Activated T-helper 2 cell treated with anti-CD3 and anti-CD28 coated beads, Interferon-gamma antibody, Interleukin-2, Interleukin-4, amounts not matched to agents 10 μg/mL and 5 μg/mL and 100 μg/mL, durations not matched to agents 14 hours and 24 hours and 36 hours (primary cell): ENCODE measurements at places on chromosomes 5 and 9.

- no peak for DNase-seq
Measured at GRCh38 chr5:144979516-144980264, 809.0 kb downstream of the KCTD16 start.

DNA sequence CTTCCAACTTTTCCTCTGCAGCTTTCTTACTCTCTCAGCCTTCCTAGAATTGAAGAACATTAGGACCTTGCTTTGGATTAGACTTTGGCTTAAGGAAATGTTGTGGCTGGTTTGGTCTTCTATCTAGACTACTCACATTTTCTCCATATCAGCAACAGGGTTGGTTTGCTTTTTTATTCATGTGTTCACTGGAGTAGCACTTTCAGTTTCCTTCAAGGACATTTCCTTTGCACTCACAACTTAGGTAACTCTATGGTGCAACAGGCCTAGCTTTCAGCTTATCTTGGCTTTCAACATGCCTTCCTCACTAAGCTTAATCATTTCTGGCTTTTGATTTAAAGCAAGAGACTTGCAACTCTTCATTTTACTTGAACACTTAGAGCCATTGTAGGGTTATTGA, 153.1 kb downstream of the CCDC192 start:
- DNase-seq, result no peak

DNA sequence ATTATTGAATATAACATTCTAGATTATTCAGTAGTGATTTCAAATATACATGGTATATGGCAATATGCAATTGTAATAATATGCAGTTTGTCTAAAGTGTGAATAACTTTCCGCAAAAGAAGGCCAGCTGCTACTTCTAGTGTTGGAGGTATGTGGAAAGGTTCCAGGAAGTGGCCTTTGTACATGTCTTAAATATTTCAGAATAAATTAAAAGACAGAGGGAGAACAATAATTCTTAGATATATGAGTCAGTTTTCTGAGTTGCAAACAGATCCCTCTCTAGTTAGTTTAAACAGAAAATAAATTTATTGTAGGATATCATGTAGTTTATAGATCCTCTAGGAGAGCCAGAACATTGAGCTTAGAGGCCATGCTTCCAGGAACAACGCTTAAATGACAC, 210.8 kb upstream of the ELL2 start:
- no peak for DNase-seq

DNA sequence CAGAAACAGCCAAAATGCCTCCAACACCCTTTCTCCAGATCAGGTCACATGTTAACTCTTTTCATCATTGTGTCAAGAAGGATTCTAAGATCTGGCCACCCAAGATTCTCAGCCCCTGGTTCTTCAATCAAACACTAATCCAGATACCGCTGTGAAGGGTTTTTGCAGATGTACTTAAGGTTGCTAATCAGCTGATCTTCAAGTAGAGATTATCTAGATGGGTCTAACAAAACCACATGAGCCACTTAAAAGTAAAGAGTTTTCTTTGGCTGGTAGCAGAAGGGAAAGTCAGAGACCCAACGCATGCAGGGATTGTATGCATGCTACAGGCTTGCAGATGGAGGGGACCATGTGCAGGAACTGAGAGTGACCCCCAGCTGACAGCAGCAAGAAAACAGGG, 267.9 kb downstream of the CDK5RAP2 start:
- DNase-seq, result no peak

DNA sequence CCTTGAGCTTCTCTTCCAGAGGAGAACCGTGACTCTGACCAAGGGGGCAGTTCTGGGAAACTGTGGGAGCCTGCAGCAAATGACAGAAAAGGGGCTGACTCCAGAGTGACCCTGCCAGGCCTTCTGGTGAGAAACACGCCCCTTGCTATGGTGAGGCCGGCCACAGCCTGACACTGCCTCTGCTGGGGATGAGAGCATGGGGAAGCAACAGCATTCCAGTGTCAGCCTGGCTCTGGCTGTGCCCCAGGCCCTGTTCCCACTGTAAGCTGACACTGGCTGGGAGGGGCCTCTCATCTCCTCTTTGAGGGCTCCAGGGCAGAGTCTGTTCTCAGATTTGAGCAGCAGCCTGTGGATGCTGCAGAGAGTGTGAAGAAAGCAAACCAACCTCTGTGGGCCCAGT, 180.0 kb upstream of the IL12B start:
- no peak for DNase-seq

DNA sequence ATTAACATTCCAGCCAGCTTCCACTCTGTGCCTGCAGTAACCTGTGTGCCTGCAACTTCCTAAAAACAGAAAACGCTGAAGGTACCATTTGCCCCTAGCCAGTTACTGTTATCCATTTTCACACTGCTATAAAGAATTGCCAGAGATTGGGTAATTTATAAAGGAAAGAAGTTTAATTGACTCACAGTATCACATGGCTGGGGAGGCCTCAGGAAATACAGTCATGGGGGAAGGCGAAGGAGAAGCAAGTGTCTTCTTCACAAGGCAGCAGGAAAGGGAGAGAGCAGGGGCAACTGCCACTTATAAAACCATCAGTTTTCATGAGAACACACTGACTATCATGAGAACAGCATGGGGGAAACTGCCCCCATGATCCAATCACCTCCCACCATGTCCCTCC, 31.2 kb downstream of the PTCD2 start:
- no peak for DNase-seq

- no peak for DNase-seq
Measured at GRCh38 chr9:7970681-7971330, 171.2 kb upstream of the DMAC1 start.

- no peak for DNase-seq
Measured at GRCh38 chr5:32771037-32771436, 59.9 kb downstream of the NPR3 start.

- DNase-seq, result no peak
Measured at GRCh38 chr5:172877466-172878260, 43.6 kb downstream of the ERGIC1 start.

GRCh38 chr9:115593587-115594091, 475.7 kb upstream of the TNC start:
- no peak for DNase-seq

- DNase-seq, result no peak
Measured at GRCh38 chr5:172723508-172723907, 47.5 kb downstream of the DUSP1 start.

DNA sequence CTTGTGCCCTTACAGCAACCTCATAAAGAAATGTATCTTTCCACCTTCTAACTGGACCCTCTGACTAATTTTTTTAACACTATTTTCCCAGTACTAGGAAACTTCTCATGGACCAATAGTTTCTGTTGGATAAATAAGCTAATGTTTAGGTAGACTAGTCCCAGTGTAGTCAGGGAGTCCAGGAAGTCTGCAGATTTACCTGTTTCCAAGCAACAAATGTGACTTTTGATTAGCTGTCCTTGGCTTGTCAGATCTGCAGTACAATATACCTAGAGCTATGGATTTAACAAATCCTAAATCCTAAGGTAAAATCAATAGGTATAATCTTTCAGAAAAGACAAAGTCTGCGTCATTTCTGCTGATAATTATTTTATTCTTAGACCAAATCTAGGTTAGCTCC, 55.7 kb downstream of the FAM174A start:
- DNase-seq, result no peak

DNA sequence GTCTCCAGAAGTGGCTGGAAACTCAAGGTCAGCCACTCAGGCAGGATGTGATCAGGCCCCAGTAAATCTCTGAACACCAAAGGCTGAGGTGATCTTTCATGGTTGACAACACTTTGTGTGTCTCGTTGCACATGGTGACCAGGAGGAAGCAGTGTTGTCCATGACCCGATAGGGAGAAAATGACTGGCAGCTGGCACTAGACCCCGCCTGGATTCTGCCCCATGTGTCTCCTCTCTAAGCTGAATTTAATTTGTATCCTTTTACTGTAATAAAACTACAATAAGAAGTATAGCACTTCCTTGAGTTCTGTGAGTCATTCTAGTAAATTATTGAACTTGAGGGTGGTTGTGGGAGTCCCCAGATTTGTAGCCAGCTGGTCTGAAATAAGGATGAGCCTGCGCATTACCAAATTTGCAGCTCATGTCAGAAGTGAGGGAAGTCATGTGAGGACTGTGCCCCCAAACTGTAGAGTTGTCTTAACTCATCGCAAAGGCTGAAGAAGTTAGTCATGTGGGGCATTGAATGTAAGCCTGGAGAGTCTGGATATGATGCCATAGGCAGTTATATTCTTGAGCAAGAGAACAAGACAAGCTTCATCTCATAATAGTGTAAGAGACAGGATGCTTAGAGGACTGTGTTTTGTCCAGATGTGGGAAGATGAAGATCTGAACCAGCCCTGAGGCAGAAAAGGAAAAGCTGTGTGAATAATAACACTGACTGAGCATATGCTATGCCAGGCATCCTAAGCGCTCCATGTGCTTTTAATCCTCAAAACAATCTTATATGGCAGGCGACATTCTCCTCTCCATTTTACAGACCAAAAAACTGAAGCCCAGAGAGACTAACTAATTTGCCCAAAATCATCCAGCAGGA, 55.9 kb downstream of the TMEM215 start:
- DNase-seq, result no peak

DNA sequence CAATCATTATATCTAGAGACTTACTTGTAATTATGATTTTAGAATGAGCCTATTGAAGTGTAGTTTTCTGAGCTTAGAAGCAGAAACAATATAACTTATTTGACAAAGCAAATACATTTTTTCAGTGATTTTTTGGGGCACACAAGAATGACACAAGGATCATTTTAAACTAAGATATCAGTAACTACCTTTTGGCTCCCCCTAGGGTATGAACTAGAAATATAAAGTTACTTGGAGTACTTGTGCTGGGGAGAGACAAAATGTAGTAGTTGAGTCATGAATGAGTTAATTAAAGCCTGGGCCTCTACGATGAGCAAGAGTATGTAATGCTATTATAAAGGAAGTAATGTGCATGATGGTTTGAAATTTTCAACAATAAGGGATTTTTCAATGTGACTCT, 1244.1 kb upstream of the ACO1 start:
- DNase-seq, result no peak

GRCh38 chr9:27532046-27532445, 2.4 kb upstream of the MOB3B start:
- no peak for DNase-seq

GRCh38 chr5:7606840-7607465, 211.0 kb downstream of the ADCY2 start:
- DNase-seq, result no peak

DNA sequence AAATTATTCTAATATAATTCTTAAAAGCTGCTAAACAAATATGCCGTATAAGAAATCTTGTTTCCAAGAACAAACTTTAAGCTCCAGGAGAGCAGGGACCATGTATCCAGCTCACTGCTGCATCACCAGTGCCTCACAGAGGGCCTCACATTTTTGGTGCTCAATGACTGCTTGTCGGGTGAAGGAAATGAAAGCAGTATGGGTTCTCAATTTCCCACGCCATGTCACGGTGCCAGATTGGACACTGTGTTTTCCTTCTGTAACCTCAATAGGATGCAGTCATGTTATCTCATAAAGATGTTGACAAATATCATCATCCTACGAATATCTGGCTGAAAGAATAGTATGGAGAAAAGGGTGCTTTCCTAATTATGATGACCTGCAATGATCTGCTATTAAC, 64.7 kb downstream of the POU5F2 start:
- no peak for DNase-seq

- no peak for DNase-seq
Measured at GRCh38 chr5:111259636-111260035, 35.5 kb downstream of the CAMK4 start.

DNA sequence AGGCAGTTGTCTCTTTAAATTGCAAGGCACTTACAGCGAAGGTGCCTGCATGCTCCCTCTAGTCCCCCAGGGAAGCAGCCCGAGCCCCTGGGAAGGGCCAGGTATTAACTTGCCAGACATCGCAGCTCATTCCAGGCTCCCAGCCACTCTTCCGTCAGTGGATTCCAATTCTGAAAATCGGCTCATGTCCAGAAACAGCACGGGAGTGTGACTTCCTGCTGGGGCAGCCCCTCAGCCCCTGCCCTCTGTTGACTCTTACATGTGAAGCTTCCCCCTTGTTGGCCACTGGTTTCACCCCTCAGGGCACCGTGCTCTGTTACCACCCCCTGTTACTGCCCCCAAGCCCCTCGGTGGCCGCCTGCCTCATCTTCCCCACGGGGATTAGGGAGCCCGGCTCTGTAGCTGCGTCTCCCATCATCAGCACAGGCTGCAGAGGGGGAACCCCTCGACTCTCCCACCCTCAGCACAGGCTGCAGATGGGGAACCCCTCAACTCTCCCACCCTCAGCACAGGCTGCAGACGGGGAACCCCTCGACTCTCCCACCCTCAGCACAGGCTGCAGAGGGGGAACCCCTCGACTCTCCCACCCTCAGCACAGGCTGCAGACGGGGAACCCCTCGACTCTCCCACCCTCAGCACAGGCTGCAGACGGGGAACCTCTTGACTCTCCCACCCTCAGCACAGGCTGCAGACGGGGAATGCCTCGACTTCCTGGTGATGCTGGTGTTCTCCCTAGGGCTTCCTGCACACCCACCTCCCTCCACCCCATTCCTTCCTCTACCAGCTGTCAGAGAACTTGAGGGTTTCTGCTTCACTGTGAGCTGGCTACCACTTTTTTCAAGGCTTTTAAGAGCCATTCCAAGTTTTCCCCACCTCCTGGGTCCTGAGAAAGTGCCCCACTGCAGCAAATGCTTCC, 11.1 kb upstream of the CACNA1B start:
- DNase-seq, result no peak
